ENCODE measurements at places on chromosomes 6 and 20. TPM values are rescaled to one million over a fixed set of nuclear protein-coding genes. Genes with fewer than 3 reads are reported as not detected.

The ZBTB9 gene
- total RNA-seq: 9.8 TPM

DNA sequence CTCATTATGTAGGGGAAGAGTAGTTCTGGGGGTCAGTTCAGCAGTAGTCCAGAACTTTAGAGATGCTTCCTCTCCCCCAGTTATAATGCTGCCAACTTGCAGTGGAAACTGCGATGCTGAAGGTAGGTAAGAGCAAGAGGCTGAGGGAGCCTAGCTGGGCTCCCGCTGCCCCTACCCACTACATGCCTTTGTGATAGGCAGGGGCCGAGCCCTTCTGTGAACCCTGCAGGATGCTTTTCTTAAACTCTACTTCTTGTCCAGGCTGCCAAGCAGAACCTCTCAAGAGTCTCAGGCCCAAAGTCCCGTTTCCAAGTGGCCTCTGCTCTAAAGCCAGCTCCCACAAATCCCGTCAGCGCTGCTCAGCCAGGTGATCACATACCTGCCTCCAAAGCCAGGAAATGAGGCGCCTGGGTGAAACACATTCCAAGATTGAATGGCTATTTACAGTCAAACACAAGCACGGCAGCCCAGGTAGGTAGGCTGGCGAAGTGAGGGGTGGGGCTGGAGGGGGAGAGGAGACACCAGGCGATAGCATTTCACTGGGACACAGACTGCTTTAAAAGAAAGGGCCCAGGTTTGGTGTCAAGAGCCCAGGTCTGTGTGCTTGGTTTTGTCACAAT, 150.7 kb downstream of the CD24 start:
- DNase-seq: no peak

The ENPP3 gene
- total RNA-seq: 0.50 TPM

DNA sequence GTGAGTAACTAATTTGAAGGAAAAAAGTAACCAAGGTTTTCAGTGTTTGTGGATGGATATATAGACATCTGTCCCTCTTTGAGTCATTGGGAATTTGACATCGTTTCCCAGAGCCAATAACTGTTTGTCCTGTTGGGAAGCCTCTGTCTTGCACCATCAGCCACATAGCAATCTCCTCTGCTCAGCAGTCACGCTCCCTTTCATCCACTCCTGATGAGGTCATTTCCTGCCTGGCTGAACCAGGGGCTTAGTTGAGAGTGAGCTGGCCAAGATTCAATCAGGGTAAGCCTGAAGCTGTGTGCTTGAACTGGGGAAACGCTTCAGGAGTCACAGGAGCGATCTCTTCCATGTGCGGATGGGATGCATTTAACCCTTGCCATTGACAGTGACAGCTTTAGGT, 121.5 kb upstream of the FOXQ1 start:
- DNase-seq: no peak

GRCh38 chr6:72798196-72798595, 176.3 kb downstream of the KCNQ5 start:
- no peak for DNase-seq

DNA sequence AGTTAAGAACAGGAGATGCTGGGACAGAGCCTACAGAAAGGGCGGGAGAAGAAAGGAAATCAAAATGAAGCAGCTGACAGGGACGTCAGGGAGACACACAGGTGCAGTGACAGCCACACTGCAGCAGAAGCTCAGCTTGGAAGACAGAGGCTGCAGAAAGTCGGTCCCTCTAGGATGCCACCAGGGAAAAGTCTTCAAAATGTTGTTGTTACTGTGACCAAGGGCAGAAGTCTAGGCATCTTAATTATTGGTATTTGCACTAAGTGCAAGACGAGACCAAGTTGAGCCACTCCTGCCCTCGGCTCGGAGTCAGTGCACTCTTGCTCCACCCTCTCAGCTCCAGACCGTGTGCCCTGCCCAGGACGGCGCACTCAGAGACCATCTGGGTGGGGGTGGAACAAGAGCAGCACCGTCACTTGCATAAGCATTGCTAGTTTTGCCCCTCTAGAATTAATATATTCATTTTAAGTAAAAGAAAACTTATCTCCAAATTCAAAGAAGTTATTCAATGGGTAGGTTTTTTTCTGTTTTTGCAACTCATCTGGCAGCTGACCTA, 2.6 kb downstream of the PRR18 start:
- DNase-seq: no peak

DNA sequence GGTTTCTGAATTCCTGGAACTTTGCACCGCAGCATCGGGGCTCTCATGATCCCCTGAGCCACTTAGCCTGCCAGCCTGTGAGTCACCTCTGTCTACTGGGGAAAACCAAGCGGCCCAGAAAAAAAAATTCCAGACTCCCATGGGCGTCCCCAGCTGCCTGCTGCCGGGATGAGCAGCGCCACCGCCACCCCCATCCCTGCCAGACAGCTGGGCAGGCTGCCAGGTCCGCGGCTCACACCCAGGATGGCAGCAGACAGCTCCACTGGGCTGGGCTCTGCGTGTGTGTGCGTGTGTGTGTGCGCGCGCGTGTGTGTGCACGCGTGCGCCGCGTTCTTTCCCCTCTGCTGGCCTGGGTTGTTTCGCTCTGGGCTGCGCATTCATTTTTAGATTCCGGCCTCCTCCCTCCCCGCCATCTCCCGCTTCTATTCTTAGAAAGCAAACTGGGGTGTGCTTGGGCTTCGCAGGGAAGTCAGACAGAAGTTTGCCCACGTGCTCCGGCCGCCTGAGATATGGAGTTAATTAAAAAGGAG, 38.9 kb upstream of the PMEPA1 start:
- peak; percentile 89 for DNase-seq

The BANF2 gene
- not detected for total RNA-seq

GRCh38 chr20:10626896-10627295, 46.9 kb downstream of the JAG1 start:
- DNase-seq: no peak

- no peak for DNase-seq
Observed at GRCh38 chr20:47568837-47569410, 67.2 kb downstream of the NCOA3 start.

GRCh38 chr6:160226118-160226591, 32.5 kb downstream of the SLC22A2 start:
- no peak for DNase-seq

DNA sequence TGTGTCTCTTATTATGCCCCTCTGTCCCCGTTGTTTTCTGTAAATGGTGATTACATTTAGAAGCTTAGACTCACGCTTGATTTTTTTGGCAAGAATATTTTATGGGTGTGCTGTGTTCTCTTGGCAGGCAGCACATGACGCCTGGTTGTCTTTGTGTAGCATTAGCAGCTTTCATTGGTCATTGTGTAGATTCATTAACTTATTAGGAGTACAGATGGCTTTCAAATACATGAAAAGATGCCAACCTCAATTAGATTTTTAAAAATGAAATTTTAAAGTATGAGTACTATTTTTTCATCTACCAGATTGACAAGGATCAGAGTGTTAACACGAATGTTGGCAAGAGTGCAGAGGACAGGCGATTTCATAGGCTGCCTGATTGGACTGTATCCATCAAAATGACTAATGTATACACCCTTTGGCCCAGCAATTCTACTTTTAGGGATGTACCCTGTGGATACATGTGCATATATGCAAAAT, 15.2 kb downstream of the COX4I2 start:
- DNase-seq: no peak

DNA sequence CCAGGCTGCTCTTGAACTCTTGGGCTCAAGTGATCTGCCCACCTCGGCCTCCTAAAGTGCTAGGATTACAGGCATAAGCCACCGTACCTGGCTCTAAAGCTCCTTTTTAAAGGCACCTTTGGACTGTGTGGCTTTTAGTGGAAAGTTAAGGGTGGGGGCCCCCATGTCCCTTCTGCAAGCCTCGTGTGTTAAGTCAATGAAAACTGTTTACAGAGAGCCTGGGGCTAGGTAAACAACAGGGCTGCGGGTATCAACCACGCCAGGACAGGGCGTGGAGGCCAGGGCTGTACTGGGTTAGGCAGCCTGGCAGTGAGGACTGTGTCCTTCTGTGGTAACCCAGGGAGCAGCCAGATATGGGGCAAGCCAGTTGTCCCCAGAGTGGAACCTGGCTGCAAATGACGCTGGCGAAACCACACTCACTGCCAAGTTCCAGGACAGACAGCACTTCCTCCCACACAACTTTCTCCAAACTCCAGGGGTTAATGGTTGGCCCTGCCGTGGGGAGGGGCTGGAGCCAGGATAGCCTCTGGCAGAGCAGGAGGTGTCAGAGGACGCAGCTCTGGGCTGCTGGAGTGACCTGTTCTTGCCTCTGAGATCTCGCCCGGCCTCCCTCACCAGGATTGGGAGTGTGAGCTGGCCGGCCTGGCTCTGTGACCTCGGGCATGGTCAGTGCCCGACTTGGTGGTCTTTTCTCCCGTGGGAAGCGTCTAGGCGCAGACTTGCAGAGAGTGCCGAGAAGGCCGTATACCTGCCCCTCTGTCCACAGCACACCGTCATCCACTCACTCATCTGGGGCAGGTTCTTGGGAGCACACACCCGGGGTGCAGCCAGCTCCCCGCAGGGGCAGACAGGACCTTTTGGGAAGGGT, 3.2 kb downstream of the SLC17A9 start:
- DNase-seq: no peak

DNA sequence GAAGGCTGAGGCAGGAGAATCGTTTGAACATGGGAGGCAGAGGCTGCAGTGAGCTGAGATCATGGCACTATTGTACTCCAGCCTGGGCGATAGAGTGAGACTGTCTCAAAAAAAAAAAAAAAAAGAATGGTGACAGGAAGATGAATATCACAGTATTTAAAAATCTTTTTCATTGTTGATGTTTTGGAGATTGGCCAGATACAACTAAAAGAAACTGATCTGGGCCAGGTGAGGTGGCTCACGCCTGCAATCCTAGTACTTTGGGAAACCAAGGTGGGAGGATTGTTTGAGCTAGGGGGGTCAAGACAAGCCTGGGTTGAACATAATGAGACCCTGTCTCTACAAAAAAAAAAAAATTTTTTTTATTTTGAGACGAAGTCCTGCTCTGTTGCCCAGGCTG, 52.1 kb downstream of the TRAF3IP2 start:
- DNase-seq: no peak

The COL9A1 gene
- not detected for total RNA-seq

DNA sequence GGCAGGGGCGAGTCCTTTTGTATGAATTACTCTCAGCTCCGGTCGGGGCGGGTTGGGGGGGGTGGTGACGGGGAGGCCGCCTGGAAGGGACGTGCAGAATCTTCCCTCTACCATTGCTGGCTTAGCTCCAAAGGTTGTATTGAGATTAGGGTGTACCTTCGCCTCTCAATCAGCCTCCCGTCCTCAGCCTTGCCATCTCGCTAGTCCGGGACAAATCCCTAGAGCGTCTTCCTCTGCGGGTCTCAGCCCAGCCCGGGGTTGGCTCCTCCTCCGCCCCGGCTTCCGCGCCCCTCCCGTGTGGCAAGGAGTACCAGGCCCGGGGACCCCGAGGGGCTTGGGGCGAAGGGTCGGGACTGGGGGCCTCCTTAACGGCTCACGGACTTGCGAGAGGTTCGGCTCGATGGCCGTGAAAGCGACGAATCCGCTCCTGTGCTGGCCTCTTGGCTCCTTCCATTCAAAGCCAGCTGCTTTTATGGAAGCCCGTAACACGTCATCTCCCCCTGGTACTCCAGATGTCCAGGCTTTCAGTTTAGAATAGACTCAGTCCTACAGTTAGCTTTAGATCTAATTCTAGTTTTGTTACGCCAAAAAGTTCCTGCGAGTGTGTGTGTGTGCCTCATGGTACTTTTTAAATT, 636 bp upstream of the EEF1A1 start:
- peak; percentile 86 for DNase-seq

DNA sequence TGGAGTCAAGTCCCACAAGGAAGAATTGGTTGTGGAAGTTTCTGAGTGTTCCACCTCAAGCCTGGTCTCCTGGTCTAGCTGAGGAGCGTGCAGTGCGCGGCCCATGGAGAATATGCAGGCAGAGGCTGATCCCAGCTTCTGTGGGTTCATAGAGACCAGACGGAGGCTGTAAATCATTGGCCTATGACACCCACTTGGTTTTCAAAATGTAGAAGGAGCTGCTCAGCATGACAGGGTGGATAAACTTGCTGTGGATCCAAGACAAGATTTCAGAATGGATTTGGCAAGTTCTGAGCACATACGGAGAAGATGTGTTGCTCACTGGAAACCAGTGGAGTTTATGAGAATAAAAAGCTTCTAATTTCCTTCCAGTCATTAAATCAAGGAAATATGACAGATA, 744 bp downstream of the KIF25 start:
- no peak for DNase-seq

DNA sequence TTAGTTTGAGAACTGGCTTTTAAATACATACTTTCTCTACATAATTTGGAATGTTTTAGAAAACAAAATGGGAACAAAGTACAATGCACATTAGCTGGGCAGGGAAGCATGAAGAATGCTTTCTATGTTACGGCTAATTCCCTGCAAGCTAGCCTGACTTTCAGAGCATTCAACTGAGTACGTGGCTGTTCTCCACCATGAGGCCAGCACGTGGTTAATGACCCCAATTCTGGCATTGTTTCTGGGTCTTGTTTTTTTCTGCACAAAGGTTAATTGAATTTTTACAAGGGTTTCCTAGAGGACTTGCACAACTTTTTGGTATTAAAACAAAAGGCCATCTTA, 208.6 kb upstream of the AGPAT4 start:
- no peak for DNase-seq

DNA sequence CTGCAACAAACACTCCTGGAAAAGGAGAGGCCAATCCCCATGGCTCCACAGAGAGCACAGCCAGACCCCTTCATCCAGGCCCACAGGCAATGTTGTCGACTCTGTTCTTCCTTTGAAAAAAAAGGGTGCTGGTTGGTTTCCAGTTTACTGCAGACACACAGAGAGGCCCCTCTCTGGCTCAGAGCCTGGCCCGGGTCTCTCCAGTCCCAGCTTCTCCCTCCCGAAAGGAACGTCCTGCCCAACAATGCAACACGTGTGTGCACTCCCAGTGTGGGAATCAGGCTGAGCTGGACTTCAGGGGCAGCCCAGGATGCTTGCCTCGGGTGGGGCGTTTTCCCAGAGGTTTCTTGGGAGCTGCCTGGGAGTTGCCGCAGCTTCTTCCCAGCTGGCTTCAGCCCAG, 4.5 kb upstream of the NKAIN4 start:
- peak; percentile 89 for DNase-seq

DNA sequence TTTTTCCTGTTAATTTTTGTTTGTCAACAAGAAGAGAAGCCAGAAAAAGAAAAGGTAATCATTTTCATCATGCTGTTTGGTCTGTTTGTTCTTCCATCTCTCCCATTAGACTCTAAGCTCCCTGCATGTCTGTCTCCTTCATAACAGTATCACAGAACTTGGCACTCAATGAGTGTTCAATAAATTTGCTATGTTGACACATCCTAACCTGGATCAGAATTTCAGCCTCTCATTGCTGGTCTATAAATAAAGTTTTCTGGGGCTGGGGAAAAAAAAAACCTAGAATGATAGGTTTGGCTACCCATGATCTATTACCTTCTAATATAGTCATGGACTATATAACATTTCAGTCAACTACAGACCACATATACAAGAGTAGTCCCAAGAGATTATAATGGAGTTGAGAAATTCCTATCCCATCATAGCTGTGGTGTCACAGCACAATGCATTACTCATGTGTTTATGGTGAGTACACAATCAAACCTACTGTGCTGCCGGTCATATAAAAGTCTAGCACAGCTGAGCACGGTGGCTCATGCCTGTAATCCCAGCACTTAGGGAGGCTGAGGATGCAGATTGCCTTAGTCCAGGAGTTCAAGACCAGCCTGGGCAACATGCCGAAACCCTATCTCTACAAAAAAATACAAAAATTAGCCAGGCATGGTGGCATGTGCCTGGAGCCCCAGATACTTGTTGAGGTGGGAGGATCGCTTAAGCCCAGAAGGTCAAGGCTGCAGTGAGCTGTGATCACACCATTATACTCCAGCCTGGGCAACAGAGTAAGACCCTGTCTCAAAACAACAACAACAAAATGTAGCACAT, 5.9 kb downstream of the NUDT3 start:
- no peak for DNase-seq

- DNase-seq: no peak
Observed at GRCh38 chr6:156851454-156851921, 74.3 kb downstream of the ARID1B start.
